Activated CD4-positive, alpha-beta memory T cell treated with anti-CD3 and anti-CD28 coated beads, Interleukin-2, amount 10 ng/mL, durations not matched to agents 7 days and 5 days (primary cell): ENCODE measurements at places on chromosomes 2 and 18. TPM values are rescaled to one million over a fixed set of nuclear protein-coding genes. Genes with fewer than 3 reads are reported as not detected.

- no peak overlapping the region for H3K4me3 ChIP-seq
- no peak overlapping the region for H3K27ac ChIP-seq
- no peaks in the 10 kb centered on the region for H3K4me1 ChIP-seq
- DNase-seq: no peak
Measured at GRCh38 chr18:43484710-43485109, 207.4 kb upstream of the SYT4 start.

GRCh38 chr2:52220393-52220792, 1188.5 kb upstream of the NRXN1 start:
- H3K27ac ChIP-seq: no peak overlapping the region
- H3K36me3 ChIP-seq: no peaks in the 10 kb centered on the region
- no peaks in the 10 kb centered on the region for H3K4me1 ChIP-seq
- no peak overlapping the region for H3K4me3 ChIP-seq
- H3K27me3 ChIP-seq: no peaks in the 10 kb centered on the region

- peaks cover 15% of the 10 kb centered on the region for H3K4me1 ChIP-seq
- peak; percentile 54 for DNase-seq
- no peaks in the 10 kb centered on the region for H3K36me3 ChIP-seq
Measured at GRCh38 chr2:224038049-224038829, 847 bp downstream of the SERPINE2 start.

DNA sequence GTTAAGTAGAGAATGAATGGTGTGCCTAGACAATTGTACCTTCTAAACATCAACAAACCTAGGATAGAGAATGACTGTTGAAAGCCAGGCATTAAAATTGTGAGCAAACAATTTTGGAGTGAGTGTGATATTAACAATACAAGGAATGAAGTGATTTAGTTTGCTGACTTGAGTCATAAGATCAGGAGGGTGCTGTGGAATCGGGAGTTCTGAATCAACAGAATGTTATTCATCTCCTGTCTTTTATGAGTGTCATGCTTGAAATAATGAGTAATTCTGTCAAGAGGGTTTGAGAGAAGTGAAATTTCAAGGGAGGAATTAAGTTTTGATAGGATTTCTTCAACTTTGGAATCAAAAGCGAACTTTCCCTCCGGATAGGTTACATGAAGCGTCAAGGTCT, 214.4 kb upstream of the DSEL start:
- no peaks in the 10 kb centered on the region for H3K4me1 ChIP-seq
- no peak overlapping the region for H3K27ac ChIP-seq
- H3K4me3 ChIP-seq: no peak overlapping the region
- H3K27me3 ChIP-seq: no peaks in the 10 kb centered on the region
- DNase-seq: no peak
- no peaks in the 10 kb centered on the region for H3K36me3 ChIP-seq

DNA sequence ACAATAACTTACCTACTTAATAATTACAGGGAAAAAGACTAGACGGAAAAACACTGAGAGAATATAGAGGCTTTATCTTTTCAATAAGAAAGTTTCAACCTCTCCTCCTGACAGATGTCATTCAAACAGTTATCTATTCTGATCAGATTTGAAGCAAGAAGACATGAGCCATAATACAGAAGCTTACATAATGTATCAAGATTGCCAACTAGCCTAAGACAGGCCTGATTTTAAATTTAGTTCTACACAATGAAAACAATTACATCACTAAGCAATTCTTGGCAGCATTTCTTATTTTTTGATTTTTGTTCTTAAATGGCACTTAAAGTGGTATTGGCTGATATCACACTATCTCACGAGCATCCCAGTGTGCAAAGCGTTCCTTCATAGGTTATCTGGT, 41.6 kb downstream of the GPR155 start:
- H3K27me3 ChIP-seq: no peaks in the 10 kb centered on the region
- peaks cover 3% of the 10 kb centered on the region for H3K4me1 ChIP-seq
- no peak overlapping the region for H3K27ac ChIP-seq

DNA sequence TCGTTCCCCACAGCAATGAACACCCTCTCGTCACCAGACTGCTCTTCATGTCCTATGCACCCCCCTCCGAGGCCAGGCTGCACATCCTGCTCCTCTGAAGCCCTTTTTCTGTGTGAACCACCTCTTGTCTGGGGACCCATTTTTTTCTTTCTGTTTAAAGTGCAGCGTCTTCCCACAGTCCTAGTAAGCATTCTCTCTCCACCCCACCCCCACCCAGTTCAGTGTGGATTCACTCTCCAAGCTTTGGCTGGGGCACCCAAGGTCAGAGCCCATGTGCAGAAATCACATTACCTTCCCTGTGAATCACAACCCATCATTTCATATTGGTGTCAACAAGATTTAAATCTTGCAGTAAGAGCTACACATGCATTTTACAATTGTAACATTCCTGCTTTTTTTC, 26.4 kb upstream of the PKDCC start:
- no peak overlapping the region for H3K4me3 ChIP-seq
- no peak overlapping the region for H3K27ac ChIP-seq
- peaks cover 39% of the 10 kb centered on the region for H3K27me3 ChIP-seq
- no peaks in the 10 kb centered on the region for H3K4me1 ChIP-seq

- H3K4me3 ChIP-seq: no peak overlapping the region
- no peak overlapping the region for H3K27ac ChIP-seq
- H3K36me3 ChIP-seq: no peaks in the 10 kb centered on the region
- no peaks in the 10 kb centered on the region for H3K27me3 ChIP-seq
Measured at GRCh38 chr2:162676515-162676914, 162.1 kb downstream of the KCNH7 start.

GRCh38 chr2:236259371-236259770, 4.8 kb downstream of the ASB18 start:
- H3K27ac ChIP-seq: no peak overlapping the region
- no peaks in the 10 kb centered on the region for H3K4me1 ChIP-seq
- H3K4me3 ChIP-seq: no peak overlapping the region
- no peak for DNase-seq

- no peak overlapping the region for H3K27ac ChIP-seq
- peaks cover 4% of the 10 kb centered on the region for H3K4me1 ChIP-seq
- H3K4me3 ChIP-seq: no peak overlapping the region
- peaks cover 18% of the 10 kb centered on the region for H3K27me3 ChIP-seq
Measured at GRCh38 chr18:76530846-76531245, 35.8 kb upstream of the ZNF516 start.

GRCh38 chr2:233076749-233077148, 16.6 kb downstream of the INPP5D start:
- no peak overlapping the region for H3K27ac ChIP-seq
- H3K4me3 ChIP-seq: no peak overlapping the region
- peak; percentile 21 for DNase-seq
- no peaks in the 10 kb centered on the region for H3K27me3 ChIP-seq
- peaks cover 53% of the 10 kb centered on the region for H3K4me1 ChIP-seq
- H3K36me3 ChIP-seq: peaks cover 37% of the 10 kb centered on the region

DNA sequence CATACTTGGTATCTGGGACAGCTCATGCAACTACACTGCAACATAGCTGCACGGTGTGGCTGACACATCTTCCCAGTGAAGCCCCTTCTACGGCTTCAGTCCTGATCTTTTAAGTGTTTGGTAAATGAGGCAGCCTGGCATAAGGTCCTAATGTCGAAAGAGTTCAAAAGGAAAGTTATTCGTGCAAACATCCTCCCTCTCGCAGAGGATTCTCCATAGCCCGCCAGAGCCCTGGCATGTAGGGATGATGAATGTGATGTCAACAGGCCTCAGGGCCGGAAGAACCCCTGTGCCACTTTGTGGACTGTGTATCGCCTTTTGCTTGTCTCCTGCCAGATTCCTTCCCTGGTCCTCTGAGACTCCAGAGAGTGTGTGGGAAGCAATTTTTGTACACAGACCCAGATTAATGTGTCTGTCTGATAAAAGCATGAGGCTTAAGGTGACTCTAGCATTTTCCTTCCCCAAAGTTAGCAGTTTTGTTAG, 88.5 kb downstream of the SOCS6 start:
- peaks cover 3% of the 10 kb centered on the region for H3K27me3 ChIP-seq
- H3K27ac ChIP-seq: no peak overlapping the region
- no peaks in the 10 kb centered on the region for H3K4me1 ChIP-seq
- H3K36me3 ChIP-seq: no peaks in the 10 kb centered on the region
- DNase-seq: no peak

DNA sequence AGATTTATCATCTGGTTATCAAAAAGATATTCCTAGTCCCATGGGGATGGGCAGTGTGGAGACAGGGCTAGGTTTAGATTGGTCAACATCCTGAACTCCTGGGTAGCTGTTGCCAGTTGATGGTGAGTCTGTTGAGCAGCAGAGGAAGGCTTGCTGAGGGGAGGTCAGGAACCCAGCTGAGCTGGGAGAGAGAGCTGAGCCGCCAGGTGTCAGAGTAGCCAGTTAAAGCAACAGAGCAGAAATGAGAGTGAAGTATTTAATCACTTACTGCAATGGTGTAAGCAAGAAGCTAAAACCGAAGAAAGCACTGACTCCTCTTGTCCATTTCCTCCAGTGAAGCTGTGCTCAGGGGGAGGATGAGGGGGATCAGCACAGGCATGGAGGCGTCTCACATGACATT, 29.6 kb downstream of the SMYD1 start:
- H3K27ac ChIP-seq: no peak overlapping the region
- peaks cover 1% of the 10 kb centered on the region for H3K27me3 ChIP-seq
- no peaks in the 10 kb centered on the region for H3K4me1 ChIP-seq
- H3K36me3 ChIP-seq: no peaks in the 10 kb centered on the region
- DNase-seq: no peak
- H3K4me3 ChIP-seq: no peak overlapping the region

DNA sequence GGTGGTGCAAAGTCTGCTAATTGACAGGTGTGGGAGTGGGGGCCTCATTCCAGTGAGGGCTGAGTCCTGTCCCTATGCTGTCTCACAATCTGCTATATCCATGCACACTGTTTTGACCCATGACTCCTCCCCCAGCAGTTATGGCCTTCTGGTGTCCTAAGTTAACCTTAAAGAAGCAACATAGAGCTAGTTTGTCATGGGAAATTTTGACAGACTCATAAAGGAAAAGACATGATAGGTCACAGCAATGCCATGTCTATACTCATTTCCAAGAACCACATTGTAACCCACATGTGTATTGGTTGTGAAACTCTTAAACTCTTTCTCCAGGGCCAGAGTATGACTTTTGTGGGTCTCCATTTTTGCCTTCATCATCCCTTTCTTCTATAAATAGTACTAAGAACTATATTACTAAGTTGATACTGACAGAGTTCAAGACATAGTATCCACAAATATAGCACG, 78.2 kb upstream of the SLC1A4 start:
- no peak overlapping the region for H3K27ac ChIP-seq
- H3K36me3 ChIP-seq: no peaks in the 10 kb centered on the region
- no peak overlapping the region for H3K4me3 ChIP-seq
- DNase-seq: no peak

- no peaks in the 10 kb centered on the region for H3K4me1 ChIP-seq
- H3K4me3 ChIP-seq: no peak overlapping the region
- H3K27me3 ChIP-seq: no peaks in the 10 kb centered on the region
- no peak overlapping the region for H3K27ac ChIP-seq
- DNase-seq: no peak
- H3K36me3 ChIP-seq: no peaks in the 10 kb centered on the region
Measured at GRCh38 chr2:122866095-122866494, 1110.6 kb downstream of the TSN start.

The VWA3B gene
- not detected for total RNA-seq

The RGPD6 gene
- total RNA-seq: 6.1 TPM

The CPLX4 gene
- total RNA-seq: not detected

The CNDP1 gene
- not detected for total RNA-seq

The SOCS6 gene
- 2.1 TPM for total RNA-seq

The ZNF514 gene
- total RNA-seq: 13.4 TPM

The REG3A gene
- total RNA-seq: not detected

The SPHKAP gene
- not detected for total RNA-seq

The KLF11 gene
- 16.0 TPM for total RNA-seq

The GNAL gene
- total RNA-seq: 0.33 TPM
